Urothelium cell line (cell line): ENCODE measurements at places on chromosomes 2 and 18.
A peak's percentile ranks its signal among the peaks of the same experiment; 100 is the strongest.

DNA sequence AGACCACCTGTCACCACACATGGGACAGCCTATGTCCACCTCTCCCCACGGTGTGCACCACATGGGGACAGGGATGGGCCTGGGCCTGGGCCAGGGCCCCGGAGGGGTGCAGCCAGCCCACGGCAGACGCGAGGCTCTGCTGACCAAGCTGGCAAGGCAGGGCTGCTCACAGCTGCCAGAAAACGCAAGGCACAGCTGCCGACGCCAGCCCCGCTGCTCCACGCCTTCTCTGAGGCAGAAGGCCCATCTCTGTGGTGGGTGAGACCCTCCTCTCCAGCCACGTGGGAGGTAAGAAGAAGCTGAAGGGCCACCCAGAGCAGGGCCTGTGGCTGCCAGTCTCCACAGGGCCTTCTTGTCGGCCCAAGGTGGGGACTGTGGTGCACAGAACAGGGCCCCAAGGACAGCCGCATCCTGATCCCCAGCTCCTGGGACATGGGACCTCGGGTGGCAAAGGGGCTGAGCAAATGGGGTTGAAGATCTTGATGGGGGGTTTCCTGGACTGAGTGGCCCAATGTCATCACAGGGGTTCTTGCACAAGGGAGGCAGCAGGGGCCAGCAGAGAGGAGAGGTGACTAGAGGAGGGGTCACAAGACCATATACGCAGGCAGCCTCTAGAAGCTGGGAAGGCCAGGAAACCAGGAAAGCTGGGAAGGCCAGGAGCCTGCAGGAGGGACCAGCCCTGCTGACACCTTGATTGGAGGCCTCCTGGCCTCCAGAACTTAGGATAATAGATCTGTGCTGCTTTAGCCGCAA, 72.3 kb downstream of the NDUFA10 start:
- no peak for DNase-seq

DNA sequence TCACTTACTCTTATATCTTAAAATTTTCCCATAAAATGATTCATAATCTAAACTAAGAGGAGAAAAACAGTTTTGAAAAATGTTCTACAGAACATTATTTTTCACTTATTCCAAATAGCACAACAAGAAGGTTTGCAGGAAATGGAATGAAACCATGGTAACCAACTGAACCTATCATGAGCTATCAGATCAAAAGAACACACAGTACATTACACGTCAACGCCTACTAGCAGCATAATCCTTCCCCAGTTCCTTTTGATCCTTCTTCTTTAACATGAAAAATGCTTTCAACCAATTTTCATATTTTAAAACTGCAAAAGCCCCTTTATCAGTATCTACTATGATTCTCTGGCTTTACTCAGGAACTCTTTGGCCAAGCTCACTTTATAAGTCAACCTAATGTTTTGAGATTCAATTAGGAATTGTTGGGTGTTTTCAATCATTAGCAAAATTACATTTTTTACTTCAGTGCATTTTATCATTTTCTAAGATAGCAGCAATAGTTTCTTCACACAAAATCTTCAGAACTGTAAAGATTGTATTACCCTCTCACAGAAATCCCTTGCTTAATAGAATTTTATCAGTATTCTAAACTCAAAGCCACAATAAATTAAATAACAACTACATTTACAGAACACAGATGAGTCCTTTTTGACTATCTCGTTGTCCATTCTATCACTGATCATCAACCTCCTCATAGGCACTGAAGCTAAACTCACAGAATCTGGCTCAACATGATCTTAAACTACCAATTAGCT, 102.5 kb downstream of the CHN1 start:
- DNase-seq, result no peak

GRCh38 chr18:3793545-3793944, 343.6 kb downstream of the TGIF1 start:
- DNase-seq, result no peak

GRCh38 chr2:70927138-70927537, 8.6 kb upstream of the ATP6V1B1 start:
- no peak for DNase-seq

GRCh38 chr18:63107171-63107845, 212.3 kb downstream of the BCL2 start:
- no peak for DNase-seq

- DNase-seq, result no peak
These were observed 33.5 kb downstream of the GRHL1 start for GRCh38 chr2:9984871-9985480.

DNA sequence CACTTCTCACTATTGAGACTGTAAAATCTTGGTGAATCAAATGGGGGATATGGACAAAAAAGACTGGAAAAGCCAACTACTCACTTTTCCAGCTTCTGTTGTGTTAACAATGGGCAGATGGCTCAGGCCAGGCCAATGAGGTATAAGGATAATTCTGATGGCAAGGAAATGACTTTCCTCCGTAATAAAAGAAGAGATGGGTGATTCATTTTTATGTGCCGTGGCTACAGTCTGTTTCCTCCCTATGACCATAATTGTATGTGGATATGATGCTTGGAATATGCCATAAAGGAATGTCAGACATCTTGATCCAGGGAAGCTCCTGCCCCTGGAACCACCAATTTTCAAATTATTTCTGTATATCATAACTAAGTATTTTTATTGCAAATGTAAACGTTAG, 406.8 kb downstream of the CCDC85A start:
- DNase-seq, result no peak

GRCh38 chr18:14933964-14934363, 186.0 kb downstream of the ANKRD30B start:
- no peak for DNase-seq

DNA sequence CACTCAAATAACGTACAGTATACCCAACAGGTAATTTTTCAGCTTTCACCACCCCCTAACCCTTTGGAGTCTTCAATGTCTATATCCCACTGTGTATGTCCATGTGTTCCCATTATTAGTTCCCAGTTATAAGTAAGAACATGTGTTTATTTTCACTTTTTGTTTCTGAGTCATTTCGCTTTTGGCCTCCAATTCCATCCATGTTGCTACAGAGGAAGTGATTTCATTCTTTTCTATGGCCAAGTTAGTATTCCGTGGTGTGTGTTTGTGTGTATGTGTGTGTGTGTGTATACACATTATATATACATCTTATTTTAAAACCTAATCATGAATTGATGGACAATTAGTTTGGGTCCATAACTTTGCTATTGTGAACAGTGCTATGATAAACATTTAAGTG, 464.4 kb downstream of the CMPK2 start:
- no peak for DNase-seq

DNA sequence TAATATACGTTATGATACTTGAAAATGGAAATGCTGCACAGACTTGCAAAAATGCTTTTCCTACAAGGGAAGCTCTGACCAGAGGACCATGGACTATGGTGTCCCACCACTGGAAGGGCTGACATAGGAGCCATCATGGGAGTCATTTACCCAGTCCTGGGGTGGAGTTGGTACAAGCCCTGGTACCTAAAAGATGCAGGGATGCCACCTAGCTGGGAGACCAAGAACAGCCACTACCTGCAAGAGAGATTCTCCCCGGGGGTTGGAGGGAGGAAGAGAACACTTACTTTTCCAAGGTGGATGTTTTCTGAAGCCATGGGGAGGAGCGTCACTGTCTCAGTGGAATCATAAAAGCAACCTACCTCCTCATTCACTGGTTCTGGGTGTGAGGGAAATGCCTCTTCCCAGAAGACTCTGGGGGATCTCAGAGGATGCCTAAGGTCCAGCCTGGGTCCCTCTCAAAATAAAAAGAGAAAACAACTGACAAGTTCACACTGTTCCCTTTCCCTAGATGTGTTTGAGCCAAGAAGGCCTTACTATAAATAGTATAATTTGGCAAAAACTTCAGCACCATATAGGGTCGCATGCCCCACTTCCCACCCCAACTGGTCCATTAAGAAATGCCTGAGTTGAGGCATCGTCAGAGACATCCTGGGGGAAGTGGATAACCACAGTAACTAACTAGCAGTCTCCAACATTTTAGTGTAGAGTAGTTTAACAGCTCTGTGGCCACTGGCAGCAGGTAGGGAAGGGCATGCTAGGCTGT, 39.9 kb downstream of the REEP1 start:
- no peak for DNase-seq

- DNase-seq, result no peak
These were observed 46.4 kb downstream of the STK25 start for GRCh38 chr2:241461693-241462677.

DNA sequence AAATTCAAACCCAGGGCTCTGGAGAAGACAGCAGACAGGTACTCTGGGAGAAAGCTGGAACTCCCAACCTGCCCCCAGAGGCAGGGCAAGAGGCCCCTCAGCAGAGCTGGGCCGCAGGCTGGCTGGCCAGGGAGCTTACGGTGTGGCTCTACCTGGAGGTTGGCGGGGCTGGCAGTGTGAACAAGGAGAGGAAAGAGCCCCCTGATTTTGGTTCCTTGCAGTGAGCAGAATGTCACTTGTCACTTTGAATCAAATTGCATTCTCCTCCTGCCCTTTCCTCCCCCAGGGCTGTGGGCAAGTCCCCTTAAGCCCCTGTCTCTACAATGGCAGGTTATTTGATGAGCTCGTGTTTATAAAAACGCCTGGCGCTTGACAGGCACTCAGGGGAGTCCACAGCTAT, 32.6 kb downstream of the MYO7B start:
- DNase-seq, result no peak

GRCh38 chr18:57075716-57076400, 71.0 kb upstream of the BOD1L2 start:
- DNase-seq, result no peak

- DNase-seq, result peak; percentile 72
These were observed 39.1 kb upstream of the PLEKHM3 start for GRCh38 chr2:208064220-208064961.

DNA sequence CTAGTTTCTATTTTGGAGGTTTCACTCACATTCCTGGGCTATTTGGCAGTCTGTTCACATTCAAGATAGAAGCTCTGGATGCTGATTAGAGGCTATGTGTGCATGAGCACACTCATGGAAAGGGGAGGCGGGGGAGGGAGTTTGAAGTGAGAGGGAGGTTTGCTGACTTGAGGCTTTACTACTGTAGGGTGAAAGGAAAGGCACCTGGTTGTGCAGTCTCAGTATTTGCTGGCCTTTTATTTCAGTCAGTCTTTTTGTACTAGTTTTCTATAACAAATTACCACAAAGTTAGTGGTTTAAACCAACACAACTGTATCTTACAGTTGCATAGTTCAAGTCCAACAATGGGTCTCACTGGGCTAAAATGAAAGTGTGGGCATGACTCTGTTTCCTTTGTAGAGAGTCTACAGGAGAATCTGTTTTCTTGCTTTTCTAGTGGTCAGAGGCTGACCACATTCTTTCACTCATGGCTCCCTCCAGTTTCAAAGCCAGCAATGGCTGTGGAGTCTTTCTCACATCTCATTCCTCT, 47.7 kb upstream of the NR4A2 start:
- no peak for DNase-seq

- no peak for DNase-seq
These were observed 108.3 kb downstream of the SMAD7 start for GRCh38 chr18:48842259-48843061.

GRCh38 chr2:168136392-168136977, 110.9 kb downstream of the STK39 start:
- peak; percentile 12 for DNase-seq

GRCh38 chr18:26082475-26082874, 7.9 kb downstream of the SS18 start:
- no peak for DNase-seq
